Activated naive CD8-positive, alpha-beta T cell treated with anti-CD3 and anti-CD28 coated beads, Interleukin-2, amount 50 U/mL, for 16 hours (primary cell): ENCODE measurements at places on chromosomes 6 and 20.

DNA sequence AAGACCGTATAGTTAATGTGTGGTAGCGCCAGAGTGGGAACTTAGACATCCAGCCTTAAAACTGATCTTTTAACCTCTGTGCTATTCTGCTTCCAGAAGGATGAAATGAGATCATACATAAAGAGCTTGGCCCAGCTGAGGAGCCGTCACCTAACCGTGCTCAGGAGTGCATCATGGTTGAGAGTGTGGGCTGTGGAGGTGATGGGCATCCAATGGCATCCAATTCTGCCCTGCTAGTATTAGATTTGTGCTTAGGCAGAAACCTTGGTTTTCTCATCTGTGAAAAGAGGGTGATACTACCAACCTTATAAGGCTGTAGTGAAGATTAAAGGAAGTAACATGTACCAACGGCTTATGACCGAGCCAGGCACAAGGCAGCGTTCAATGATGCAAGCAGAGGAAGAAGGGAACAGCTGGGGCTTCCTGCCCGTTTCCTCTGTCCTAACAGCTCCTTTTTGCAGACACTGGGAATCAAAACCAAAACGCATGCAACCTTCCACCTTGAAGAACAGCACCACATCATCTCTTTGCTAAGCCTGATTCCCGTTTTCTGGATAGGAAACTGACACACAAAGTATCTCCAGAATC, 1.3 kb downstream of the SLC22A16 start:
- DNase-seq, result no peak

DNA sequence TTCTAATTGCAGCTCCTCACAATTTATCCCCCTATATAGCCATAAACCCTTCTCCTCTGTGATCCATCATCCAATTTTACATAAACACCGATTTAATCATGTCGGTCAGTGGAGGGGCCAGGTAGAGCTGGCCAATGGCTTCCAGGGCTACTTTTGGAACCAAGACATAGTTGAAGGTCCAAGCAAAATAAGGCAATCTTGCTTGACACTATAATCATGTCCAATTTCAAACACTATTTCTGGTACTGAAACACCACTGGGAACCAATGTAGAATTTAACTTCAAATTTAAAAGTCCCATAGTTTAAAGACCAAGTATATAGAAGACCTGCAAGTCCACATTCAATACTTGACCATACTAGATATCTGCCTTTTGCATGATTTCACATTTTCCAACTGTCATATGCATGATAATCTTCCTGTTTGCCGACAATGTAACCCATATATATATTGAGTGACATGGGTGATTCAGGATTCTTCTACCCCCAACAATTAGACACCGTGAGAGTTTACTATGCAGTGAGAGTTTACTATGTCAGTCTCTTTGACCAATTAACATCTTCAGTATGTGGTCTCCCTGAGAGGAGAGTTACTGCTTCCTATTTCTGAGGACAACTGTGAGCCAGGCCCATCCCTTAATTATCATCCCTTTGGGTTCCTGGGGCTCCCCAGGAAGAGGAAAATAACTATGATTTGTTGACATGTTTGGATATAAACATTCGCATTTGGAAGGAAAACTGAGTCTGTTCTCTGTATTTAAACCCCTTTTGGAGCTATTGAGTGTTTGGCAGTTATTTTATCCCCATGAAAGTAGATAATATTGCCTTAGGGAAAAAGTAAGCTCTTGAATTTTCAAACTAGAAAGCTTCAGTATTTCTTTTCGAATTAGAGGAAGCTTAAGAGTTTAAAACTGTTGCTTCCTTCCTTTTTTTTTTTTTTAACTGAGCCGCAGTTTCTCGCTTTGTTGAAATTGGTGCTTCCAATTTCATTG, 31.8 kb downstream of the SAMD3 start:
- DNase-seq, result no peak

DNA sequence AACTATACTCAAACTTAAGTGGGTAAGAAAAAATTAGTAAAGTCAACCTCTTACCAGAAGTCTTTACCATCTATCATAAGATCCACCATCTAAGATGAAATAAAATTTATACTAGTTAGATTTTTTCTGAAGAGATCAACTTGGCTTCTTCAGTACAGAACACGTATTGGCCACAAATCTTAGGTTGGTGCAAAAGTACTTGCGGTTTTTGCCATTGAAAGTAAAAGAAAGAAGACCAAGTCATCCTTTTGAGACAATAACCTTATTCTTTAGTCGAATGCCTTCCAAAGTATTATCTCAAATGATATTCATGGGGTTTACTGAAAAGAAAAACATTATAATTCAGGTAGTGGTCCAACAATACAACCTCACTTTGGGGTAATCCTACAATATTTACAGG, 292.6 kb upstream of the PTCHD4 start:
- DNase-seq, result no peak

DNA sequence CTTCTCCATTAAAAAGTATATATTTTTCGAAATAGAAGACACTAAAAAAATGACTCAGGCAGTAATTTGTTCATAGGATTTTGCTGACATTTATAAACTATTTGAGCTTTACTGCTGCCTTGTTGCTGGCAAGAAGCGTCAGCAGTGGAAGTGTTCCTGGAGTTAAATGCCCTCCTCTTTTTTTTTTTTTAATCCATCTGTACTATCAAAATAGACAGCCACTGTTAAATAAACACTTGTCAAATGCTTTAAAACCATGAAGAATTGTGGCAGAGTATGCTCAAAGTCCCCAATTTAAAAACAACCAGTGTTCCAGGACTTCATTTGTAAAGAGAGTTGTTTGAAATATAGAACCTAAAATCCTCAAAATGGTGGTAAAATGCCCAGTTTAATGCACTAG, 253.8 kb downstream of the NKAIN2 start:
- DNase-seq, result no peak

- DNase-seq, result peak; percentile 30
Measured at GRCh38 chr20:2872459-2873009, 747 bp upstream of the PTPRA start.

GRCh38 chr6:45350186-45350710, 22.1 kb downstream of the RUNX2 start:
- DNase-seq, result no peak

- no peak for DNase-seq
Measured at GRCh38 chr6:134458857-134459657, 141.1 kb upstream of the SGK1 start.

DNA sequence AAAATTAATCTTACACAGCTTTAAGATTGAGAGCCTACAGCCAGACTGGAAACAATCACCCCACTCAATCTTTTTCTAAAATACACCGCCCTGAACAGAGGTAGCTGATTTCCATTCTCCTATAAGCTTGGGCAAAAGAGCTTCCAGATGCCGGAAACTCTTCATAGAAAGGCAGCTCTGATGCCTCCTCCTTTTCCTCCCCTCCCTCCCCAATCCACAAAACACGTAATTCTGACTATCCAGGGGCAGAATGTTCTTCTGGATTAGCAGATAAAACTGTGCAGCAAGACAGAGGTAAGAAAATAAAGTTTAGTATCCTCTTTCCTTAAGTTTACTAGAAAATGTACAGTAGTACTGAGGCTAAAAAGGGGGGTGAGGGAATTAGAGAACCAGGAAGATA, 15.8 kb downstream of the ADNP start:
- DNase-seq, result no peak

- no peak for DNase-seq
Measured at GRCh38 chr6:72530152-72530551, 91.7 kb upstream of the KCNQ5 start.

DNA sequence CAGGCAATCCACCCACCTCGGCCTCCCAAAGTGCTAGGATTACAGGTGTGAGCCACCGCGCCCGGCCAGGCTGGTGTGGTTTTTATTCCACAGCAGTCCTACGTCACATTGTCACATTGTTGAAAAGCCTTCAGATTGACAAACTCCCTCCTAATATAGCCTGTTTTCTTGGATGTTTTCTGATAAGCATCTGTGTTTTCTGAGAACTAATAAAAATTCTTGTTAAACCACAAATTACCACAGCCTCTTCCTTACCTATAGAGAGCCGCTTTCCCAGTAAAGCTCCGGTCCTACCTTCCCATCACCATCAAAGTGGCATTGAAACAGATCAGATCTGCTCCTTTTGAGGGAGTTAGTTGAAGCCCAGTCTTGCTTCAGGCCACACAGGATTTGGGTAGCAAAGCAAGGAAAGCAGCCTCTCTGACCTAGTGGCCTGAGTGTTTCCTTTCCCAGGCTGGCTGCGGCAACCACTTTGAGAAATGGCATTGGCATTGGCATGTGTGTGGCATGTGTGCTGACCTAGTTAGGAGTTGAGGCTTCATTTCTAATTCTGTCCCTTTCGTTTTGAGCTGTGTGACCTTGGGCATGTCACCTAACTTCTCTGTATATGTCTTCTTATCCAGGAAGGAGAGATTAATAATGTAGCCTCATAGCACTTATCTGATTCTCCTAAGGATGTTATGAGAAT, 1.7 kb upstream of the PKIG start:
- no peak for DNase-seq

GRCh38 chr20:35342154-35342769, 50.0 kb upstream of the FAM83C start:
- DNase-seq, result no peak

DNA sequence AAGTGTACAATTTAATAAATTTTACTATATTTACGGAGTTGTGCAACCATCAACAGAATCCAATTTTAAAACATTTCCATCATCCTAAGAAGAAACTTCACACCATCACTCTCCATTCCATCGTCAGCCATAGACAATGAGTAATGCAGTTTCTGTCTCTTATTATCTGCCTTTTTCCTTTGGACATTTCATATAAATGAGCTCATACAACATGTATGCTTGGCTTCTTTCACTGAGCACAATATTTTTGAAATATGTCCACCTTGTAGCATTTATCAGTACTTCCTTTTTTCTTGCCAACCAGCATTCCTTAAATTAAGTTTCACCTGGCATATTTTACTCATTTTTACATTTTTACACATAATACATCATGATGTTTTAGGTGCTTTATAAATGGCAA, 22.7 kb upstream of the HIVEP1 start:
- DNase-seq, result no peak

GRCh38 chr6:44733868-44734267, 346.4 kb downstream of the CDC5L start:
- DNase-seq, result no peak

DNA sequence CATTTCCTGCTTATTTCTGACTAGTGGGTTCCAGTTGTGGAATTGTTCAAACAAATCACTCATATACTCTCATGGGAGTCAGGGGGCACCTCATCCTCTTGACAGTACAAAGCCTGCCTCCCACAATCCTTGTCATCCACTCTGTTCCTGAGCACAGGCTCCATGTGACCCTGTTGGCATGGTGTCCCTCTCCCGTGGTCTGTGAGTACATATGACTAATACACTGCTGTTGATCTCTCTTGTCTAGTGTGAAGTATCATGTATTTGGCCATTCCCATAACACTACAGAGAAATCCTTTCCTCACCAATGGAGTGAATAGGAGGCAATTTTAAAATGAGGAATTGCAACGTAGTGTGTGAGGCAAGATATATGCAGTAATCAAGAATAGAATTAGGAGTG, 185.3 kb downstream of the OGFRL1 start:
- no peak for DNase-seq

- no peak for DNase-seq
Measured at GRCh38 chr6:36336779-36337241, at the start of gene BNIP5. Gene BNIP5 (minus strand): TSS chr6:36336888. CDS start chr6:36330690, 6,198 bp downstream.

GRCh38 chr20:43205699-43206098, 16.0 kb upstream of the PTPRT start:
- DNase-seq, result no peak

DNA sequence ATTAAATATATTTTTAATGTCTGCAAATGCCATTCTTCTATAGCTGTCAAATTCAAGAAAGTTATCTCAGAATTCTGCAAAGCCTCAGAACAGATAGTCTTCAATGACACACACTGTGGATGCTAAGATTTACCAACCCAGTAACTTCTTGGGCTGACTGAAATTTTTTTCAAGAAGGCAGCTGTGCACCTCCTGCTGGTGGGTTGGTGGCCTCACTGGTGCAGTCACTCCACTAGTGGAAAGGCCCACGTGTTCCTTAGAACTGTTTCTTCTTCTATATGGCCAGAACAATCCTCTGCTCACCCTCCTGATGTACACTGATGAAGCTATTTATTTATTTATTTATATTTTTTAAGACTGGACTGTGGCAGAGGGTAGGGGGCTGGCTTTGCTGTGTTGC, 28.1 kb upstream of the MTCL3 start:
- no peak for DNase-seq

DNA sequence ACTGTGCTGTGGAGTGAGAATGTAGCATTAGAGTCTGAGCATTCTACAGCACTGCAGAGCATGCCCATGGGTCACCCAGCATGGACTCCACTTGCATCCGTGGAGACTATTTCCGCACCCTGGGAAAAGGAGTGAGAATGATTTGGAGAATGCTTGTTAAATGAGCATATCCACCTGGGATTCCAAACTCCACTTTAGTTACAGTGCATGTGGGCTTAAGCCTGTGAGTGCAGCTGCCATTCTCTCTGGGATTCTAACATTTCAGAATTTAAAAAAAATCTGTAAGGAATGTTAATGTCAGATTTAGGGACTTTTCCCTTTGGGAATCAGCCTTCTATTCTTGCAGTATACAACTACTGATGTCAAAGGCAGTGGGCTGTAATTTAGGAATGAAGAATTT, 33.4 kb downstream of the KIF25 start:
- no peak for DNase-seq

GRCh38 chr6:43848671-43849391, 78.8 kb downstream of the VEGFA start:
- no peak for DNase-seq

DNA sequence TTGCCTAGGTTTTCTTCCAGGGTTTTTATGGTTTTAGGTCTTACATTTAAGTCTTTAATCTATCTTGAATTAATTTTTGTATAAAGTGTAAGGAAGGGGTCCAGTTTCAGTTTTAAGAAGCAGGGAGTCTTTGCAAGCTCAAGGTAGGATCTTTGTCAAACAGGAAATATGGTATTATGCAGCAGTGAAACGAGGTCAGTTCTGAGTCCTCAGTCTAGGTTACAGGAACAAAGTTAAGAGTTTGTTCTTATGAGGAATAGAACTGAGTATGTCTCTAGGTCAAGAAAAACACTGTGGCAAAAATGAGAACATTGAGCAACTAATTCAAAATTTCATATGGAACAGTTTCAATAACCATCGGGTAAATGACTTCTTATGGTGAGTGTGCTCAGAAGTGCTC, 63.6 kb downstream of the GCLC start:
- DNase-seq, result no peak

- no peak for DNase-seq
Measured at GRCh38 chr6:17271628-17272027, 9.5 kb upstream of the RBM24 start.

GRCh38 chr20:23231561-23232218, 118.9 kb upstream of the NXT1 start:
- DNase-seq, result no peak

DNA sequence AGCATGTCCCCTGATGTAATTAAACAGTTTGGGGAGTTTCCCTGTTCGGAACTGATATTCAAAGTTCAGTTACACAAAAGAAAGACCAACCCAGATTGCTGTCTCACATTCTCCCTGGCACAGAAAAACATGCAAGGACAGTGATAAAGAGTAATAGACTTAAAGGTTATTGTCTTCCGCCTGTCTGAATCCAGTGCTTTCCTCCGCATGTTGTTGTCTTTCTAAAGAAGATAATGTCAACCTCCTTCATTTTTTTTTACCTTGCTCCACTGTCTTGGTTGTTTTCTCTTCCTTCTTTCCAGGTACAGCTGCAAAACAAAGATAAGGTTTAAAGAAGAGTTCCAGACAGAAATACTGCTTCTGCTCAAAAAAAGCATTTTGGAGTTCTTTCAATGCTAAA, 284.5 kb downstream of the TRDN start:
- DNase-seq, result no peak

- DNase-seq, result no peak
Measured at GRCh38 chr6:57262901-57263694, 41.0 kb upstream of the RAB23 start.
